ENCODE measurements at places on chromosomes 6 and 20.

DNA sequence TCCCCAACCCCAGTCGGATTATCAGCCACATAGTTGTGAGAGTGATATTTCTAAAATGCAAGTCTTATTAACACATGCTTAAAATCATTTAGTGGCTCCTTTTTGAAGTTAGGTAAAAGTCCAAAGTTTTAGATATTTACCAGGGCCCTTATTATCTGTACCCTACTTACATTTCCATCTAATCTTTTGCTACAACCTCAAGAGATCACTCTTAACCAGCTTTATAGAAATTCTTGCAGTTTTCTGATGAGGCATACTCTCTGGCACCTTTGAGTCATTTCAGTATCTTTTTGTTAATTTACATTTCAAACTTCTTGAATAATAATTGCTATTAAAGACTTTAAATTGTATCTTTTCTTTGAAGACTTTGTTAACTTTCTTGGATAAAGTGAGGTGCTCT is 453.3 kb downstream of the RFPL4B start:
- no peaks in the 10 kb centered on the region for H3K4me1 ChIP-seq
- H3K27ac ChIP-seq = no peak overlapping the region
- H3K4me3 ChIP-seq = no peak overlapping the region

GRCh38 chr6:48183811-48184605 is 73.0 kb upstream of the PTCHD4 start:
- H3K27me3 ChIP-seq = no peaks in the 10 kb centered on the region
- H3K36me3 ChIP-seq = no peaks in the 10 kb centered on the region
- no peak overlapping the region for H3K27ac ChIP-seq
- no peak for DNase-seq
- H3K4me1 ChIP-seq = no peaks in the 10 kb centered on the region
- H3K4me3 ChIP-seq = no peak overlapping the region

GRCh38 chr20:39210341-39211036 is 248.3 kb downstream of the DHX35 start:
- H3K4me3 ChIP-seq = no peak overlapping the region
- DNase-seq = no peak
- H3K27me3 ChIP-seq = no peaks in the 10 kb centered on the region

GRCh38 chr6:112116221-112116620 is 28.8 kb downstream of the FAM229B start:
- no peak overlapping the region for H3K4me3 ChIP-seq
- no peaks in the 10 kb centered on the region for H3K36me3 ChIP-seq
- H3K27me3 ChIP-seq = no peaks in the 10 kb centered on the region
- no peak overlapping the region for H3K27ac ChIP-seq
- no peak for DNase-seq
- no peaks in the 10 kb centered on the region for H3K4me1 ChIP-seq

DNA sequence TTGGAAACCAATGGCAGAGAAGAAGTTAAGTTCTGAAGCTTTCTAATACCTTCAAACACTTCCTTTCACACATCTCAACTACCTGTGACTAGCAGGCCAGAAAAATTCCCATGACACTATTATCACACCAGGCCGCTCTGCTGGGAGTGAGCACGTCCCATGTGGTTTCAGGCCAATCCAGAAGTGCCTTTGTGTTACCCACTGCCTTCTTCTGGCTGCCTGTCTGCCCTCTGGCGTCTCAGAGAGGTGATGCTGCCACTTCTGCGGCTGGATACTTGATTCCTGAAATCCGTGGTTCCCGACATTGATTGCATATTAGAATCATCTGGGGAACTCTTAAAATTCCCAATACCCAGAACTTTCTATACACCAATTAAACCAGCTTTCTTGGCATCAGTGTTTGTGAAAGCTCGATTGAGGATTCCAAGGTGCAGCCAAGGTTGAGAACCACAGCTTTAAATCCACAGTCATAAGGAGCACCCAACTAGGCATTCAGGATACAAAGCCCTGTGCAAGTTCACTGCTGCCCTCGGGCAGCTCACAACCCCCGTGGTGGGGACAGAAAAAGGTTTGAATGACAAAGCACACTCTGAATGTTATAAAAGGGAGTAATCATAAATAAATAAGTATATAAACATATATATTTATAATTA is 65.6 kb downstream of the STMND1 start:
- H3K4me3 ChIP-seq = no peak overlapping the region
- H3K27ac ChIP-seq = no peak overlapping the region
- no peaks in the 10 kb centered on the region for H3K36me3 ChIP-seq

DNA sequence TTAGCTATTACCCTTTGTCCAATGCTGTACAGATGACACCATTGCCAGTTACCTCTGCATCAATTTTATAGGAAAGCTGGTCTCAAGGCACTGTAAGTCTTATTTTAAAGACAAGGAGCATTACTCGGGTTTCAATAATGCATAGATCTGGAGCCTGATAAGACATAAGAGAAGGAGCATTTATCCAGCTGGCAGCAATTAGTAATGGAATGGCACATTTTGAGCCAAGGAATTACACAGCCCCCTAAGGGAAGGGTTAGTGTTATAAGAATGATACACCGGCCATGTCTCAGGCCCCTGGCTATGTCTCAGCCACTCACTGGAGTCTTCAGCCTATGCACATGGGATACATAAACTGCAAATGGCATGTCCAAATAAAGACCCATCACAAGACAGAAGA is 23.1 kb upstream of the TMEM242 start:
- H3K4me3 ChIP-seq = no peak overlapping the region
- no peaks in the 10 kb centered on the region for H3K4me1 ChIP-seq
- DNase-seq = no peak
- peaks cover 5% of the 10 kb centered on the region for H3K27me3 ChIP-seq
- no peaks in the 10 kb centered on the region for H3K36me3 ChIP-seq
- H3K27ac ChIP-seq = no peak overlapping the region

DNA sequence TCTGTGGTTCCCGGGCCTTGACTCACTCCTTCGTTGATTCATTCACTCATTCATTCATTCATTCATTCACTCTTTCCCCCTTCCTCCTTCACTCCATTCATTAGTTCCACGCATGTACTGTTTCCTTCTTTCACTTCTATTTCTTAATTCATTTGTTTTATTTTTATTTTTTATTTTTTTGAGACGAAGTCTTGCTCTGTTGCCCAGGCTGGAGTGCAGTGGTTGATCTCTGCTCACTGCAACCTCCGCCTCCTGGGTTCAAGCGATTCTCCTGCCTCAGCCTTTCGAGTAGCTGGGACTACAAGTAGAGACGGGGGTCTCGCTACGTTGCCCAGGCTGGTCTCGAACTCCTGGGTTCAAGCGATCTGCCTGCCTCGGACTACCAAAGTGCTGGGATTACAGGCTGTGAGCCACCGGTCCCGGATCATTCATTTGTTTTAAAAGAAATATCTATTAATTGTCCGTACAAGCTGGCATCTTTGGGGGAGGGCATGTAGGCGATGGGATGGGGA is 427 bp upstream of the NFKBIE start:
- H3K27ac ChIP-seq = peak overlapping the region; percentile 74
- peaks cover 17% of the 10 kb centered on the region for H3K27me3 ChIP-seq
- H3K36me3 ChIP-seq = peaks cover 8% of the 10 kb centered on the region
- peaks cover 50% of the 10 kb centered on the region for H3K4me1 ChIP-seq

GRCh38 chr6:42369568-42369967 is 82.2 kb downstream of the TRERF1 start:
- peak; percentile 54 for DNase-seq
- no peaks in the 10 kb centered on the region for H3K36me3 ChIP-seq
- H3K4me3 ChIP-seq = no peak overlapping the region
- H3K27me3 ChIP-seq = no peaks in the 10 kb centered on the region

DNA sequence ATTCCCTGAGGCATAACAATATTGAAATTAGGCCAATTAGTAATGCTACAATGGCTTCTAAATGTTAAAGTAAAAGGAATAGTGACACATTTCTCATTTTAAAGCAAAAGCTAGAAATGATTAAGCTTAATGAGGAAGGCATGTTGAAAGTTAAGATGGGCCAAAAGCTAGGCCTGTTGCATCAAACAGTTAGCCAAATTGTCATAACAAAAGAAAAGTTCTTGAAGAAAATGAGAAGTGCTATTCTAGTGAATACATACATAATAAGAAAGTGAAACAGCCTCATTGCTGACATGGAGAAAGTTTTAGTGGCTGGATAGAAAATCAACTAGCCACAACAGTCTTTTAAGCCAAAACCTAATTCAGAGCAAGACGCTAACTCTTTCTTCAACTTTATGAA is 12.9 kb downstream of the OR2A4 start:
- H3K27ac ChIP-seq = peak overlapping the region; percentile 16
- no peaks in the 10 kb centered on the region for H3K27me3 ChIP-seq
- peaks cover 13% of the 10 kb centered on the region for H3K4me1 ChIP-seq
- no peaks in the 10 kb centered on the region for H3K36me3 ChIP-seq
- no peak overlapping the region for H3K4me3 ChIP-seq

DNA sequence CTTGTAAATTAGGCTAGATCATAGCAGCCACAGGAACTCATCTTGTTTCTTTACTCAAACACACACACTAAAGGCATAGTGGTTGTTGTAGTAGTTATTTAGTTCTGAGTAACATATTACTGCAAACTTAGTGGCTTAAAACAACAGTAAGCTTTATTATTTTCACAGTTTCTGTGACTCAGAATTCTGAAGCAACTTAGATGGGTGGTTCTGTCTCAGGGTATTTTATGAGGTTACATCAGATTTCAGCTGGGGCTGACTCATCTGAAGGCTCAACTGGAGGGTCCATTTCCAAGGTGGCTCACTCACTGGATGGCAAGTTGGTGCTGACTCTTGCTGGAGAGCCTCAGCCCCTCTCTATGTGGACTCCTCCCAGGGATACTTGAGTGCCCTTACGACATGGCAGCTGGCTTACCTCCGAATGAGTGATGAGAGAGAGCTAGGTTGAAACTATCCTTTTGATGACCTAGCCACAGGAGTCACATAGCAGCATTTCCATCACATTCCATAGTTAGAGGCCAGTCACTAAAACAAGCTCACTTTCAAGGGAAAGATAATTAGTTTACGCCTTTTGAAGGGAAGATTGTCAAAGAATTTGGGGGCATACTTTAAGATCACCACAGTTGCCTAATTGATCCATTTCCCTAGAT is 136.5 kb upstream of the PRND start:
- H3K27me3 ChIP-seq = peaks cover 4% of the 10 kb centered on the region
- H3K4me3 ChIP-seq = no peak overlapping the region
- DNase-seq = no peak
- H3K27ac ChIP-seq = no peak overlapping the region
- no peaks in the 10 kb centered on the region for H3K36me3 ChIP-seq
- no peaks in the 10 kb centered on the region for H3K4me1 ChIP-seq
